Activated B cell treated with CpG ODN at 0.5 μM for 24 hours (primary cell): ENCODE measurements at places on chromosomes 2 and 18. TPM values are rescaled to one million over a fixed set of nuclear protein-coding genes. Genes with fewer than 3 reads are reported as not detected.

- peaks cover 72% of the 10 kb centered on the region for H3K36me3 ChIP-seq
- H3K4me1 ChIP-seq, result peaks cover 3% of the 10 kb centered on the region
- no peak overlapping the region for H3K4me3 ChIP-seq
- H3K27ac ChIP-seq, result no peak overlapping the region
Measured at GRCh38 chr2:17717666-17718065, 35.9 kb downstream of the SMC6 start.

DNA sequence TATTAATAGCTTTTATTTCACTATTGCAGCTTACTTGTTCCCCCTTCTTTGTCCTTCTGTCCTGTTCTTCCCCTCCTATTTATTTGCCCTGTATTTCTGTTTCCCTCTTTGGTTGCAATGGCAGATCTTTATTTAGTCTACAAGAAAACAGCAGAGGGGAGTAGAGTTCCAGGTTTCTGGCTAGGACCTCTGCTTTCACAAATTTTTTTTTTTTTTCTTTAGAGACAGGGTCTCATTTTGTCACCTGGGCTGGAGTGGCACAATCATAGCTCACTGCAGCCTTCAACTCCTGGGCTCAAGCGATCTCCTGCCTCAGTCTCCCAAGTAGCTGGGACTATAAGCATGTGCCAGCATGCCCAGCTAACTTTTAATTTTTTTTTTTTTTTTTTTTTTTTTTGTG lies 188.1 kb upstream of the SPRED2 start:
- H3K27me3 ChIP-seq, result peaks cover 8% of the 10 kb centered on the region
- no peaks in the 10 kb centered on the region for H3K36me3 ChIP-seq
- no peak for DNase-seq
- H3K4me1 ChIP-seq, result peaks cover 17% of the 10 kb centered on the region
- no peak overlapping the region for H3K27ac ChIP-seq

The IL1RL1 gene
- not detected in 2 replicates for total RNA-seq

GRCh38 chr2:18603854-18604530 lies 14.6 kb upstream of the NT5C1B start:
- peaks cover 5% of the 10 kb centered on the region for H3K4me1 ChIP-seq
- H3K36me3 ChIP-seq, result no peaks in the 10 kb centered on the region
- no peak for DNase-seq
- no peak overlapping the region for H3K4me3 ChIP-seq

DNA sequence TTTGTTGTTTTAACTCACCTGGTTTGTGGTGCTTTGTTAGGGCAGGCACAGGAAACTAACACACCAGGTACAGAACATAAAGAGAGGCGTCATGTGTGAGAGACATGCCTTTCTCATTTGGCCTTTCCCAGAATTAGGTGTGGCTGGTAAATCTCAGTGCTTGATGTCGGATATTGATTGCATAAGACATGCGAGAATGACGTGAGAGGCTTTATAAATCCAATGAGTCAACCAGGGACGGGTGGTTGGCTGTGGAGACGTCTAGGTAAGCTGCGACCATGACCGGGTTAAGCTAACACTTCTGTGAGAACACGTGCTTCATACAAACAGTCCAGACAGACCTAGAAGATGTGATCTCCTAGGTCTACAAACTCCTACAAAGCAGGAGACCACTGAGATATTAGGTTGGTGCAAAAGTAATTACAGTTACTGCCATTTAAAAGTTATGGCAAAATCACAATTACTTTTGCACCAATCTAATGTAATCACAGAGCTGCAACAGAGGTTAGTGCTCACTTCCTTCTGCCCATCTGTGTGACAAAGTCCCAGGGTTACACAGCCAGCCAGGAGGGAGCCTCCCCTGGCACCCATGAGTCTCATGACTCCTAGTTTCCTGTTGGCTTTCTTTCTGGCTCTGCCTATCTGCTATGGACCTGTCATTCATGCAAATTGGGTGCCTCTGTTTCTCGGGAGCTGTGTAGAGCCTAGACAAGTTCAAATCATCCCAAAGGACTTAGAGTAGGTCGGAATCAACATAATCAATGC lies 98.9 kb upstream of the ATP8B1 start:
- H3K27ac ChIP-seq, result no peak overlapping the region
- DNase-seq, result no peak
- H3K4me1 ChIP-seq, result no peaks in the 10 kb centered on the region
- H3K36me3 ChIP-seq, result no peaks in the 10 kb centered on the region
- no peak overlapping the region for H3K4me3 ChIP-seq
- H3K27me3 ChIP-seq, result peaks cover 10% of the 10 kb centered on the region

The SLC19A3 gene
- not detected in 2 replicates for total RNA-seq

DNA sequence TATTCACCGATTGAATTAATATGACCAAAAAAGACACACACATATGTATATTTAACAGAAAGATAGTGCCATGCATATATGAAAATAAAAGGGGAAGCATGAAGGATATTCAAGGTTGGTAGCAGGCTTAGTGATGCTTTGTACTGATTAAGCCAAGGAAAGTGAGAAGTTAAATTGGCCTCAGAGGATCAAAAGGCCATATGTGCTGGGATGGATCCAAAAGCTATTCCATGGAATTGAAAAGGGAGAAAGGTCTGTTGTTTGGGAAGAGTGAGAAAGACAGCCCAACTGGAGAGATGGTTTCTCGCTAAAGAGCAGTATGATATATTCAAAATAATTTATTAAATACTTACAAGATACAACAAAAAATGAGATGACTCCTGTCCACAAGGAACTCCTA lies 65.9 kb downstream of the INSIG2 start:
- no peak overlapping the region for H3K27ac ChIP-seq
- DNase-seq, result no peak
- no peaks in the 10 kb centered on the region for H3K4me1 ChIP-seq
- H3K36me3 ChIP-seq, result no peaks in the 10 kb centered on the region

DNA sequence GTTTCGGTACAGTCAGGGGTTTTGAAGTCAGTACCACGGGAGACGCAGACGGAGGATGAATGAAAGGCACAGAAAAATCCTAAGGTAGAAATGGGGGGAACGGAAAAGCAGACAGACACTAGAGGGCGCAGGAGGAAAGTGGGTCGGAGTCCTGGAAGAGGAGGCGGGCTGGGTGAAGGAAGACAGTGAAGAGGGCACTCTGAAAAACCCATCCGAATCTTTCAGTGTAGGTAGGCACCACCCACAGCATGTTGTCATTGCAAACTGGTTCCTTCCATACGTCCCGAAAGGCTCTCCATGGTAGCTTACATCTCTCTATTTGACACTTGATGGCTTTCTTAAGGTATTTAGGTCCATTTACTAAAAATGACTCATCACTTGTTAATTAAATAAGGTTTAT lies 18.5 kb upstream of the ZNF236 start:
- DNase-seq, result peak; percentile 41
- no peak overlapping the region for H3K27ac ChIP-seq
- H3K36me3 ChIP-seq, result peaks cover 15% of the 10 kb centered on the region
- peaks cover 11% of the 10 kb centered on the region for H3K4me1 ChIP-seq

GRCh38 chr2:10647441-10647840 lies 42.3 kb downstream of the NOL10 start:
- H3K36me3 ChIP-seq, result peaks cover 81% of the 10 kb centered on the region
- DNase-seq, result no peak
- no peak overlapping the region for H3K4me3 ChIP-seq
- no peak overlapping the region for H3K27ac ChIP-seq

The DOK6 gene
- not detected in 2 replicates for total RNA-seq

The UNC50 gene
- total RNA-seq, result 35.3 and 36.3 TPM in 2 replicates
